ENCODE measurements at places on chromosomes 2 and 18.

DNA sequence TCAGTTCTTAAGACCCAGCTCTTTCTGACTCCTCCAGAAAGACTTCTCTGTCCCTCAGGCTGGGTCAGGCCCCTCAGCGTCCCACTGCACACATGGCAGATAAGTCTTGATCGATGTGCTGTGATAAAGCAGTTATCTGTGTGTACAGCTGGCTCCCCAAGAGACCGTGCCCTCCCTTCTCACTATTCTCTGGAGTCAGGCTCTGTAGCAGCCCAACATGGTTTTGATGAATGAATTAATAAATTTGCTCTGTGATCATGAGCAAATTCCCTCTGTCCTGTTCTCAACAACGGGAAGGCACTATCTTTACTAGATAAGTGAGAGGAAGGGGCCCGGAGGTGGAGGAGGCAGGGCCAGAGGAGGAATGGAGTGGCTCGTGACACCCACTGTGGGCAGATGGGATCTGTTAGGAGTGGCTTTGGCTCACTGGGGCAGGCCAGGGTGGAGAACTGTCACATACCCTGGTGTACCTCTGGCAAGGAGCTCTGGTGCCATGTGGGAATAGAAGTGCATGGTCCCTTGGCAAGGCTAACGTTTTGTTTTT lies 48.3 kb downstream of the ZFP36L2 start:
- DNase-seq, result no peak

GRCh38 chr18:79386547-79386946 lies 9.2 kb upstream of the NFATC1 start:
- DNase-seq, result no peak

- DNase-seq, result no peak
Measured at GRCh38 chr18:8493141-8493540, 116.1 kb upstream of the RAB12 start.

GRCh38 chr2:238731961-238732360 lies 115.9 kb upstream of the TWIST2 start:
- DNase-seq, result no peak

DNA sequence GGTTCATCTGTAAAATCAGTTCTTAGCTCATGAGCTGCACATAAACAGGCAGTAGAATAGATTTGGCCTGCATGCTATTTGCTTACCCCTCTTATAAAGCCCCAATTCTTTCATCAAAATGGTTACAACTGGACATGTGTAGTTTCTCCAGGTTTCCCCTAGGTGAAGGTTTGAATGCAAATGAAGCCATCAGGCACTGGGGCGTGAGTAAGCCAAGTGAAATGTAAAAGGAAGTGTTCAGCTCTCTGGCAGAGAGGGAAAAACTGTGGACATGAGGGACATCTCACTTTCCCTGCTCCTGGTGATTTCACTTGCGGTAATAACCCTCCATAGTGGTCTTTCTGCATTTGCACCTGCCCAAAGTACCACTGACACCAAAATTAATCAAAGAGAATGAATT lies 1402.3 kb upstream of the LRRTM1 start:
- DNase-seq, result no peak

- no peak for DNase-seq
Measured at GRCh38 chr2:66691031-66691965, 256.4 kb downstream of the MEIS1 start.

DNA sequence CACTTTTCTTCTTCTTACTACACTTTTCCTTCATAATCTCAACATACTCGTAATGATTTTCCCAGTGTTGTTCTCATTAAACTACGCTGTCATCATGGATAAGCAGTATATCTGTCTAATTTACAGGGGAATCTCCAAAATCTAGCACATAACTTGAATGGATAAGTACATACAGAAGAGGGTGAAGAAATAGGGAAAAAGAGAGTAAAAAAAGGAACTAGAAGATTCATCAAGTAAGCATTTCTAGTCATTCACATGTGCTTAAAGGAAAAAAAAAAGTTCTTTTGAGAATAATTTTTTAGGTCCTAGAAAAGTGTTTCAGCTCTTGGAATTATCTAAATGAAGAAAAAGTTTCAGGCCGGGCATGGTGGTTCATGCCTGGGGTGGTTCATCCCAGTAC lies 51.6 kb downstream of the SRBD1 start:
- DNase-seq, result no peak

DNA sequence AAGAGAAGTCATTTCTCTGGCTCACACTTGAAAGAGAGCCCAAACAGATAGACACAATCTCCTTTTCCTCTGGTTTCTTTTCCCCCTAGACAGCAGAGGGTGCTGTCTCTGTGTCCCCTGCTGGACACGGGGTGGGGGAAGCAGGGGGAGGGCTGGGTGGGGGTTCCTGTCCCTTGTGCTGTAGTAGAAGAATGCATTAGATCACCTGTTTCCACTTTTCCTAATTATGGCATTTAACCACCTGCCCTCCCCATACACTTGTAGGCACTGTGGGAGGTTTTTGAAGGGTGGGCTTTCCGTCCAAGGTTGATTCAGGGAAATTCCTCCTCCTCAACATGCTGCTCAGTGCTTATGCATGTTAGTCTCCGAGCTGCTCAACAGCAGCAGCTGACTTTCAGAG lies 206.2 kb upstream of the EPAS1 start:
- no peak for DNase-seq

DNA sequence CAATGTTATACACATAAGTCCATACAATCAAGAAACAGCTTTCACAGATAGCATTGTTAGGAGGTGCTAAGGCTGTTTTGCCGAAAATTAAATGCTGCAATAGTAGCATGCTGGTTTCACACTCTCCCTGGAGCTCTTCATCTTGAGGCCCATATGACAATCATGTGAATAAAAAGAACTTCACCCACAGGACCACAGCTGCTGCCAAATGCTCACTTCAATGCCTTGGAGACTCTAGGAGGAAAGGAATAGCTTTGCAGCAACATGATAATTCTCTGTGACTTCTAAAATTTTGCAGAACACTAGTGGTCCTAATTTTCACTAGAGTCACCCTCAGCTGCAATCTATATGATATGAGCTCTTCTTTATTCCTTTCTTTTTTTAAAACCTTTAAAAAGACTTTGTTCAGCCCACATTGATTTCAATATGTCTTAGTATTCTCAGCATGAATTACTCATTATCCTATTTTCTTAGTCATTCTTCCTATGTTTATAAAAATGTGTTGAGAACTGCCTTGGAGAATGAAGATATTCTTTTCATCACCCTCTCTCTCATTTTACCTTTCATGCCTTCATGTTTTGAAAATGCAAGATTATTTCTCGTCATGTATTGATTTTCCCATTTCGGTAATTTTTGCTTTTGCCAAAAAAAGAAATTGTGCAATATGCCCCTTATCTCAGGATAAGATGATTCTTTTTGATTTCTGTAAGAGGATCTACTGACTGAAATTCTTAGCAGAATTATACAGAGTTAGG lies 108.2 kb downstream of the PDE1A start:
- DNase-seq, result no peak

- DNase-seq, result no peak
Measured at GRCh38 chr2:31384771-31385276, 29.7 kb downstream of the XDH start.

DNA sequence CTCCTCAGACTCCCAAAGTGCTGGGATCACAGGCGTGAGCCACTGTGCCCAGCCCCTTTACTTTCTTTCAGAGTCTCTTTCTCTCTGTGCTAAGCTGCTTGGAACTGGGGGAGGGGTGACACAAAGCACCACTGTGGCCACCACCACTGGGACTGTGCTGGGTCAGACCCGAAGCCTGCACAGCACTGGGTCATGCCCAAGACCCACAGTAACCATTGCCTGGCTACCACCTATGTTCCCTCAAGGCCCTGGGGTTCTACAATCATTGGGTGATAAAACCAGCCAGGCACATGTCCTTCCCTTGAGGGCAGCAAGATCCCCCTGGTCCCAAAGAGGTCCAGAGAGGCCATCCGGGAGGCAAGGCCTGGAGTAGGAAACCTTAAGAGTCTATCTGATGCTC lies 9.1 kb upstream of the CAB39 start:
- DNase-seq, result no peak

DNA sequence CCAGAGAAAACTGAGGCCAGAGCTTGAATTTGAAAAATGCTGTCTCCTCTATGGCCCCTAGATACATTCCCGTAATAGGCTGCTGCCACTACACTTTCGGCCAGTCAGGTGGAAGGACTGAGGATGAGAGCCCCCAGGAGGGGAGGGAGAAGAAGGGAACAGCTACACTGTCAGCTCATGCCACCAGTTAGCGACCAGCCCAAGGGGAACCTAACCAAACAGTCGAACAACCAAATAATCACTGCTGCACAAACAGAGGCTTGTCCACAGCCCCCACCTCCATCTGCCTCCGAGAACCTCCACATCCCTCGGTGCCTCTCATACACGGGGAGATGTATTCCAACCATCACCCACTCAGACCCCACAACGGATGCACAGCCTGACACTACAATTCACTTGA lies 7.3 kb downstream of the ZNF516 start:
- no peak for DNase-seq

DNA sequence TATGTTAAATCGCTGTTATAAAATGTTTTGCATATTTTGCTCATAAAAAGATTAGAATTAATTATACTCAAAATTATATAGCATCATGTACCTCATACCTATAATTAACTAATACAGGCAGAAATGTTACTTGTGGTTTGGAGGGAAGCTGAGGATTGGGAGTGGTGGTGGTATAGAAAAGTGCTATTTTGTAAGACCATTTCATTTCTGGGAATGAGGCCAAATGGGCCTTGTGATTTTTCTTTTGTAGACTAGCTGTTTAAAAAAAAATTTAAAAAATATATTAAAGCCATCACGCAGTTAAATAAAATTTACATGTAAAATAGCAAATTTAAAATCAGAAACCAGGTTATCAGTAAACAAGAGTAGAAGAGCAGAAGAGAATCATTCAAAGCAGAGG lies 560.8 kb upstream of the FAM98A start:
- DNase-seq, result no peak

- DNase-seq, result no peak
Measured at GRCh38 chr2:10675131-10675530, 14.6 kb downstream of the NOL10 start.

GRCh38 chr2:41595240-41595639 lies 452.6 kb upstream of the PKDCC start:
- DNase-seq, result no peak

GRCh38 chr2:201925056-201925455 lies 108.6 kb upstream of the FZD7 start:
- DNase-seq, result no peak

DNA sequence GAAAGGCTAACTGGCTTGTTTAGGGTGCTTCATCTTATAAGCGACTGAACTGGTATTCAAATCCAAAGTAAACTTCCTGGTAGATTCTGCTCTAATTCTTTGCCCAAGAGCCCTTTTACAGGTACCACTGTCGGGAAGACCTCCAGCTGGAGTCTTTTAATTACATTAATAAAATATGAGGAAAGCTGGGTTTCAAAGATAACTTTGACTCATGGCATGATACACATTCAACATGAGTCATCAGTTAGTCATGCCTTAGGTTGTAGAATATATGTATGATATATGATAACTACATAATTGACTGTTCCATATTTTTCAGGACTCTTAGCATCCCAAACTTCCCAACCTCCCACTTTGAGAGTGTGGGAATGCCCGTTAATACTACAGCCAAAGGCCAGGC lies 32.3 kb downstream of the ZCCHC2 start:
- no peak for DNase-seq

- DNase-seq, result no peak
Measured at GRCh38 chr2:169667583-169667982, 26.6 kb downstream of the CFAP210 start.

DNA sequence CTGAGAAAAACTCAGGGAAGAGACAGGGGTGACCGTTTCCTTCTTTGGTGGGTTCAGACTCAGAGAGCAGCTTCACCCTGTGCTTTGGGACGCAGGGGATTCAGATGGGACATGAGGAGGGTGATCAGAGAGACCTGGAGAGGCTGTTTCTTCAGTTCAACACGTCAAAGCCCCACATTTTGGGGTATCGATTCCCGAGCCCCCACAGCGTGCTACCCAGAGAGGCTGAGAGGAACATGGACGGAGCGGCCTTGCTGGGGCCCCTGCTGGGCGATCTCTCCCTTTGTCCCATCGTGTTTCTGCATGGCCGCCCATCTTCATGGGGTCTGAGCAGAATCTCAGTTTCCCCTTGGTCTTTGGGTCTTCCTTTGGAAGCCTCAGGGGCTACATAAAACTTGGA lies 38.2 kb upstream of the PXDN start:
- no peak for DNase-seq

DNA sequence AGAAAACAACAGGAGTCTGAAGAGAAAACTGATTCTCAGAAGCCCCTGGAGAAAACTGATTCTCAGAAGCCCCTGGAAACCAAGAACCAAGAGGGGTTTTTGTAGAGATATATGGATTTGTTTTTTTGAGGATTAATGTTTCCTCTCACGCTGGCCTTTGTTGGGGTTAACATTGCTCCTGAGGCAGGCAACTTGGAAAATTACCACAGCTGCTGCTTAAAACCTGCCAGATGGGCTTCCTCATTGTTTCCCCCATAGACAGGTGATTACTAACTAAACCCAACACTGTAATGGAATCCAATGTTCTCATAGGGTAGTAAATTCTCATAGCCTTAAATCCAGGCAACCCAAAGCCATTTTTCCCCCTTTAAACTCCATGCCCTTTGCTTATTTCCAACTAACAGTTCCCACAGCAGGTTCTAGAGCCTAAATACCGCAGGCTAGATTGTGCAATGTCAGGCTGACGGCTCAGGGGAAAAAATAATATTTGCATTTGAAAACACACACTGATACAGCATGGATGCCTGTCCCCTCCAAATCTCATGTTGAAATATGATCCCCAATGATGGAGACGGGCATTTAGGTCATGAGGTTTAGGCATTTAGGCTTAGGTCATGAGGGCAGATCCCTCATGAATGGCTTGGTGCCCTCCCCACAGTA lies 272.3 kb upstream of the PKDCC start:
- no peak for DNase-seq

GRCh38 chr18:57728941-57729511 lies 74.1 kb downstream of the ATP8B1 start:
- no peak for DNase-seq

DNA sequence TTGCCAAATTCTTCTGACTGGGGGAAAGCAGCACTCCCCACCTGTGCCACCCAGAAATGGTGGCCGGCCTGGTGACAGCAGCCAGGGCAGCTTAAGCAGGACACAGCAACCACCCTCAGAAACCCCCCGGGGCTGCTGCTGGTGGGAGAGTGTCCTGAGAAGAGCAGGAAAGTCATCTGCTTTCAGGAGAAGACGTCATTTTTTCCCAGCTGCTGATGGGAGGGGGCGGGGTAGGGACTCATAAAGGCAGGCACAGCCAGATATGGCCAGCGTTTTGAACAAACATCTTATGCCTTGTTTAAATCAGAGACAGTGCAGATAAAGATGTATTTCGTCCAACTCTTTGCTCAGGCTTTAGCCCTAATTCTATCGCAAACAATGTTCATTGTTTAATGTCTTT lies 139.5 kb downstream of the LRRC30 start:
- no peak for DNase-seq

GRCh38 chr2:227942021-227942420 lies 70.6 kb downstream of the DAW1 start:
- DNase-seq, result no peak

- no peak for DNase-seq
Measured at GRCh38 chr18:73409242-73409641, 541.5 kb upstream of the NETO1 start.

GRCh38 chr2:231361701-231362554 lies 33.6 kb upstream of the B3GNT7 start:
- DNase-seq, result no peak

- DNase-seq, result no peak
Measured at GRCh38 chr2:109720380-109721106, 73.6 kb upstream of the RGPD5 start.

- no peak for DNase-seq
Measured at GRCh38 chr2:200349868-200350267, 43.4 kb downstream of the SPATS2L start.

GRCh38 chr2:136290326-136290725 lies 172.4 kb upstream of the CXCR4 start:
- DNase-seq, result no peak
